ENCODE measurements at places on chromosomes 5 and 9.
A peak's percentile ranks its signal among the peaks of the same experiment; 100 is the strongest.

GRCh38 chr9:10079284-10079964 is 533.4 kb downstream of the PTPRD start:
- DNase-seq: no peak

DNA sequence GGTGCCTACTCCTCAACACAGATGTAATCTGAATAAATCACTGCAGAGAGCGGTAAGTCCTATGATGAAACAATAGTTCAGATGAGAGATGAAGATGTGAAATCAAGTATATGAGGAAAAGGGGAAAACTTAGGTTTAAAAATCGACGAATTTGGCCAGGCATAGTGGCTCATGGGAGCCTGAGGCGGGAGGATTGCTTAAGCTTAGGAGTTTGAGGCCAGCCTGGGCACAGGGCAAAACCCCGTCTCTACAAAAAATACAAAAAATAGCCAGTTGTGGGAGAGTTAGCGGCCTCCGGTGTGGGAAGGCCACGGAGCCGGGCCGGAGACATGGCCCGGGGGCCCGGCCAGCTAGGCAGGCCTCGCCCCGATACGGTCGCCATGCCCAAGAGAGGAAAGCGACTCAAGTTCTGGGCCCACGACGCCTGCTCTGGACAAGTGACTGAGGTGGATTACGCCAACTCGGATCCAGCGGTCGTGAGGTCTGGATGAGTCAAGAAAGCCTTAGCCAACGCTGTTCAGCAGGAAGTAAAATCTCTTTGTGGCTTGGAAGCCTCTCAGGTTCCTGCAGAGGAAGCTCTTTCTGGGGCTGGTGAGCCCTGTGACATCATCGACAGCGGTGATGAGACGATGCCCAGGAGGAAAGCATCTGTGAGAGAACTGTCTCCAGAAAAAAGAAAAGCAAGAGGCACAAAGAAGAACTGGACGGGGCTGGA is 62.8 kb upstream of the SUB1 start:
- DNase-seq: no peak

GRCh38 chr5:2142456-2142954 is 259.8 kb upstream of the IRX4 start:
- DNase-seq: no peak

- no peak for DNase-seq
Measured at GRCh38 chr5:67077296-67077695, 119.3 kb downstream of the CD180 start.

- peak; percentile 96 for DNase-seq
Measured at GRCh38 chr9:135130207-135130976, 42.9 kb downstream of the OLFM1 start.

DNA sequence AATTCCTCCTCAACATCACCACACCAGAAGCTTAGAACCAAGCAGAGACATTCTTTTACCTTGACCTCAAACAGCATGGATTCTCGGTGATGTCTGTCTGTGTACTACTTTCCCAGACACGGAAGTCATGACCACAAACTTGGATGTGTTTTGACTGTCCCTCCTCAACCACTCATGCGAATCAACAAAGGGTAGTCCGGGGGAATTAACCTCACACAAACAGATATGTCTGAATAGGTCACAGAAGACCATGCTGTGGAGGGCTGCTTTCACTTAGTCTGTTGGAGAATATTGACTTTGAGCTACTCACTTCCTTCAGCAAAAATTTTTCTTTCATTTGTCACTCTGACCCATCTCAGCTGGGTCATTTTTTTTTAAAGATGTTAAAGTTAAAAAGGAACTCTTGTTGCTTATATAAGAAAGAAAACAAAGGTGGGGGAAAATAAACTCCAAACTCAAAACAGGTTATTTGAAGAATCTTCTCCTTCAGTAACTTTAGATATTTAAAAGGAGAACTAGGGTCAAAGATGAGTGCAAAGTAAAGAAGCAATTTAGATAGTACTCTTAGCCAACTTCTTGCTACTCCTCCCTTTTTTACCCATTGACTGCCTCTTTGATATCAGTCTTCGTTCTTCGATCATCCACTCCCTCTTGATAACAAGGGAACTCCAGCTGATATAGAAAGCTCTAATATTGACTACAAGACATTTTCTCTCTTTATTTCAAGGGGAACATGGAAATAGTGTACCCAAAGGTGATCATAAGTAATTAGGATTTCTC is 343.4 kb upstream of the CDH6 start:
- no peak for DNase-seq

GRCh38 chr9:120891884-120892747 is 15.1 kb upstream of the PHF19 start:
- DNase-seq: no peak

DNA sequence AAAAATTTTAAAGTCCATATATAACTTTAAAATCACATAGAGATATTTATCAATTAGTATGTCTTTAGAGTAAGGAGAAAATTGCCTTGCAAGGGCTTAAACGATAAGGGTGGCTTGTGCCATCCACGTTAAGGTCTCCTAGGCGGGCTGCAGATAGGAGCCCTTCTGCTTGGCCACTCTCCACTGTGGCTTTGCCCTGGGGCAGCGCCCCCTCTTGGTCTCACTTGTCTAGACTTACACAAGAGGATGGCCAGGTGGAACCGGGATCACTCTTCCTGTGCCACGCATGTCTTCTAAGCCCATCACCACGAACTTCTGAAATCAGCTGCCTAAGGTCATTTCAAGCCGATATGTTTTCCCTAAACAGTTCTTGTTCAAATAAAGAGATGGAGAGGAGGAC is 2.9 kb downstream of the FPGS start:
- DNase-seq: no peak

GRCh38 chr5:144105371-144105770 is 65.1 kb downstream of the YIPF5 start:
- DNase-seq: no peak

- no peak for DNase-seq
Measured at GRCh38 chr5:180804129-180804618, 1.6 kb upstream of the MGAT1 start.

GRCh38 chr5:22779499-22779898 is 73.6 kb downstream of the CDH12 start:
- DNase-seq: no peak

GRCh38 chr5:158785397-158785796 is 314.3 kb downstream of the EBF1 start:
- no peak for DNase-seq

GRCh38 chr9:83199240-83199639 is 136.3 kb upstream of the RASEF start:
- DNase-seq: no peak

- DNase-seq: no peak
Measured at GRCh38 chr5:131814990-131815389, 18.2 kb upstream of the FNIP1 start.

- DNase-seq: no peak
Measured at GRCh38 chr9:89160806-89161205, 17.8 kb downstream of the SHC3 start.

- no peak for DNase-seq
Measured at GRCh38 chr9:70561111-70561510, 146.7 kb upstream of the KLF9 start.

- DNase-seq: no peak
Measured at GRCh38 chr9:135703726-135704125, 1.7 kb downstream of the KCNT1 start.

- no peak for DNase-seq
Measured at GRCh38 chr5:111585291-111585690, 73.0 kb upstream of the STARD4 start.

DNA sequence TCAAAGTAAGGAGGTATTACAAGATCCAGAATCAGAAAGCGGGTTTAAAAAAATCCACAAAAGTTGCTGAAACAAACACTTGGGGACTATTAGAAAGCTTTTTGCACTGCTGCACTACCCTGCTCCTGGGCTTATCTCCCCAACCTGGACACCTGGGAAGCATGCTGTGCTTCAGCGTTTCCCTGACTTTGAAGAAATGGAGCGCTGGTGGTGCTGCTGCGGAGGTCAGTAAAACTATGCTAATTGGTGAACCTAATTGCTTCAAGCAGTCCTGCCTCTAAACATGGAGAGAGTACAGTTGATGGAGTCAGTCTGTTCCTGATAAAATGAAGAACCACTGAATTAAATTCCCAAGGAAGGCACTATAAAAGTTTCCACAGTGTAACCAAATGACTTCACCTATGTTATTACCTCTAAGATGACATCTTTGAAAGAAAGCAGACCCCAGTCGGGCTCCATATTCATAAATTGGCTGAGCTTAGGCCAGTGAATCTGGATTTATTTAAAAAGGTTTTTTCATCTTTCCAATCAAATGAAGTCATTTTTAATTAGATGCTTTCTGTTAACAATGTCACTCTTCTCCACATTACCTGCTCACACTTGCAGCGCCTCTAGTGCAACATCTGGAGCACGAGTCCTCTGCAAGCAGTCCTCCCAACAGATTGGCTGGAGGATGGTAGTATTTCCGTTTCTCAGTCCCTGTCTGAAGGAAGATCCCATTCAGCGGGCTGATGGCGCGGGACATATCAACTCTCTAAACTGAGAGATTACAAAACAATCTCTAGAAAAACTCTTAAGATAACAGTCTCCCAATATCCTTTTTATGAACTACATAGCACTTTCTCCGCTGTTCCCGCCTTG is 11.5 kb downstream of the NR2F1-AS1 start:
- DNase-seq: no peak

GRCh38 chr5:123156577-123157296 is 67.7 kb downstream of the PRDM6 start:
- no peak for DNase-seq

DNA sequence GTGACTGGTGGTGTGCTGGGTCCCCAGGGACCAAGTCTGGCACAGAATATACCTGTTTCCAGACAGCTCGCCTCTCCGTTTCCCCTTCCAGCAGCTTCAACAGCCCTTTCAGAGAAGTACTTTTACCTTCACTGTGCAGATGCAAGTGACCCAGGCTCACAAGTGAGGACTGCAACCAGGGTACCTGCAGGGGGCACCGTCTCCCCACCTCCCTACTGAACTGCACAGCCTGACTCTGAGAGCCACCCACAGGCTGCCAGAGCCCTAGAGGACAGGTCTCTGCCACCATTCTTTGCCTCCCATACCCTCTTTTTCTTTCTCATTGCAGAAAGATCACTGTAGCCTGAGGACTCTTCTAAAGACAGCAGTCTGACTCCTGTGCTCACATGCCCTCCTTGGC is 15.4 kb downstream of the IL9 start:
- no peak for DNase-seq

DNA sequence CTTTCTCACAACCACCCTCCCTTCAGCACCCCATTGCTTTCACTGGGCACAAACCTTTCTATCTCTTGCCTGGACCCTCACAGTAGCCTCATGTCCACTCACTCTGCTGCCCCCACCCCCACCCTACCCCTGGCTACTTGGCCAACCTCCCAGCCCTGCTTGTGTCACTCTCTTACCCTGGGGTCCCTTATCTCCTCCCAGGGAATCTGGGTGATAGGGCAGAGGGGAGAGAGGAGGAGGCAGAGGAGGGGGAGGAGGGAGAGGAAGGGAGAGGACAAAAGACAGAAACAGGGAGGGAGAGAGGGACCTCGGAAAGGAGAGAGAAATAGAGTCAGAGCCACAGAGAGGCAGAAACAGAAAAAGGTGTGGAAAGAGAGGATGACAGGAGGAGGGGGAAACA is 25.0 kb upstream of the KIF12 start:
- no peak for DNase-seq

GRCh38 chr9:84897362-84898094 is 228.0 kb downstream of the NTRK2 start:
- no peak for DNase-seq

- DNase-seq: no peak
Measured at GRCh38 chr5:178564811-178565550, 25.2 kb downstream of the COL23A1 start.

GRCh38 chr9:108586471-108587139 is 269.2 kb downstream of the ACTL7B start:
- DNase-seq: no peak

DNA sequence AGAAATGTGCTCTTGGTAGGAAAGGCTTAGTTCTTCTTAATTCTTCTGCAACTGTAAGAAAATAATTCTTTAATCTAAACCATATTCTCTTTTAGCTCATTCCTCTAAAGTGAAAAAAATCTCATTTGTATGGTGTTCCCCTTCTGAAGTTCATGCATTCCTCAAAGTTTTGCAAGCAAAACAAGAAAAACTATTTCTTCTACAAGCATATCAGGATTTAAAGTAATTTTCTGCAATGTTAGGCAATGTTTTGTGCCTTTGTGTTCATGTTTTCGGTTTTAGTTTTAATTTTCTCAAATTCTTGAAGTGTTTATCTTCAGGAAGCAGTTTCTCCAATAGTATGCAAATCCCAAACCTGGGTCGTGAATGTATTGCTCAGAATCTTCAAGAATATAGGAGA is 12.7 kb upstream of the GPR21 start:
- no peak for DNase-seq

- no peak for DNase-seq
Measured at GRCh38 chr9:103991698-103992097, 102.4 kb upstream of the SMC2 start.

DNA sequence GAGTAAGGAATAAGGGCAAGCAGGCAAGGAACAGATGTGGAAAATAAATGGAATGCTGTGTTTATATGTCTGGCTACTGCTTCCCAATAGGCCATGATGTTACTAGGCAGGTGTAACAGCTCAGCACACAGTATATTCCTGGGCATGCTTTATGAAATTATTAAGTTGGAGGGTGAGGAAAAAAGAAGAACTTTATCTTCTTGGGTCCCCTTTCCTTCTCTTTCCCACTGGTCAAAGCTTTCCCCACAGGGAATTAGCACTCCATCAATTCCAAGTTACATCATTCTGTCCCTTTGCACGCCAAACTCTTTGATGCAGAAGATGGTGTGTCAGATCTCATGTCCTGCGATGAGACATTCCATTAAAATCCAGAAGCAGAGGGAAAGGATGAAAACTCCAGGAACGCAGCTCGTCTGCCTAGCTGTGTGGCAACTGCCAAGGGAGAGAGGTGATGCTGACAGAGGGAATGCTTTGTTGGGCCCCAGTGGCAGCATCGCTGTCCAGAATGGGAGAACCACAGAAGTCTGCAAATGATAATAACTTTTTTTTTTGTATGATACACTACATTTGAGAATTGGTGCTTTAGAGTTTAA is 447.3 kb upstream of the ARRDC3 start:
- no peak for DNase-seq

DNA sequence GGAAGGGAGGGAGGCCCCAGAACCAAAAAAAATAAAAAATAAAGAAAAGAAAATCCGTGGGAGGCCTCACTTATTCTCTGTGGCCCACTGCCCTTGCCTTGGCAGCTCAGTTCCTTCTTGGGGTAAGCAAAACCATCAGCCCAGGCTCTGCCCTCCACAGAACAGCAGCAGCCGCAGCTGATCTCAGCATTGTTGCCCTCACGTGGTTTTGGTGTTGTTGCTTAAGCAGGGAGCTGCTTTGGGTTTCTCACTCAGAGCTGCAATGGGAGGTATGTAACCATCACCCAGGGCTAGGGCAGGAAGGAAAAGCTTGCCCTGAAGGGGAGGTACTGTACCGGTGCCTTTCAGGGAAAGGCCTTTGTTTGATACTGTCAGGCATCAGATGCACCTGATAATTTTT is 374.7 kb upstream of the WWC1 start:
- no peak for DNase-seq

DNA sequence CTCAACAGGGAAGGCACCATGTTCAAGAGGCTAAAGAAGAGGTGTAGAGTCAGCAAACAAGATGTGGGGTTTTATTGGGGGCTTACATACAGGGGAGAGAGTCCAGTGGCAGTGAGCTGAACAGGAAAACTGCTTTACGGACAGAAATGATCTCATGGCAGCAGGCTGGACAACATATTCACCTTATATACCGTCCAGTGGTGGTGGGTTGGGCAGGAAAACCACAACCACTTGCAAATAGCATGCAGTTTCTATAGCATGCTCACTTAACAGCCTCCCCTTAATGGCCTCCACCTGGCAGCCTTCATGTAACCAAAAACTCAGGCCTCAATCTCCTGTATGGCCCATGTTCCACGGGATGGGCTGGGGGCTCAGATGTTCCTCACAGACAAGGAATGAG is 5.4 kb downstream of the TNFSF8 start:
- no peak for DNase-seq

- no peak for DNase-seq
Measured at GRCh38 chr5:54234304-54234933, 76.0 kb downstream of the ARL15 start.

Data from NCI-H1436 treated with DMSO at 0.1 percent for 48 hours (cell line).